SW 1271 (cell line): ENCODE measurements at places on chromosomes 1 and 21.

- no peak for DNase-seq
Measured at GRCh38 chr1:78683079-78683478, 33.4 kb downstream of the IFI44 start.

- no peak for DNase-seq
Measured at GRCh38 chr1:28982198-28982597, 67.8 kb downstream of the EPB41 start.

GRCh38 chr1:67148516-67149178 is 13.9 kb upstream of the C1orf141 start:
- DNase-seq, result no peak

- DNase-seq, result no peak
Measured at GRCh38 chr1:179151908-179152682, 70.2 kb downstream of the TOR3A start.

DNA sequence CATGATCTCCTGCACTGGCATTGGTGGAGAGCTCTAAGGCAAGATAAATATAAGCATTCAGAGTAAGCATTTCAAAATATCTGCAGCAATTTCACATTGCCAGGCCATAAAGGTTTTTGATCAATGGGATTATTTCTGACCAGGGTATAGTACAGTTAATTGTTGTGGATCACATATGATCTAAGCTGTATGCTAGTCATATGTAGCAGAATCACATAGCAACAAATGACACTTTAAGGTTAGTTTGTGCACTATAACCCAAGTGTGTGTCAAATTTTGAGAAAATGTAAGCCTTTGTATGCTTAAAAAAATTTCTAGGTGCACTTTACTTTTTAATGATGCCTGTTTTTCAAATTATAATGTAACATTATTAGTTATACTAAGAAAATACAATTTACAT is 386.0 kb upstream of the ADAMTS5 start:
- DNase-seq, result no peak

GRCh38 chr1:243667591-243667990 is 182.5 kb downstream of the AKT3 start:
- DNase-seq, result no peak

GRCh38 chr1:40039757-40040510 is 595 bp upstream of the CAP1 start:
- DNase-seq, result peak; percentile 44

- DNase-seq, result no peak
Measured at GRCh38 chr21:27466140-27466539, 499.3 kb upstream of the ADAMTS5 start.

GRCh38 chr1:151158751-151159251 is 2.4 kb downstream of the TNFAIP8L2 start:
- no peak for DNase-seq

DNA sequence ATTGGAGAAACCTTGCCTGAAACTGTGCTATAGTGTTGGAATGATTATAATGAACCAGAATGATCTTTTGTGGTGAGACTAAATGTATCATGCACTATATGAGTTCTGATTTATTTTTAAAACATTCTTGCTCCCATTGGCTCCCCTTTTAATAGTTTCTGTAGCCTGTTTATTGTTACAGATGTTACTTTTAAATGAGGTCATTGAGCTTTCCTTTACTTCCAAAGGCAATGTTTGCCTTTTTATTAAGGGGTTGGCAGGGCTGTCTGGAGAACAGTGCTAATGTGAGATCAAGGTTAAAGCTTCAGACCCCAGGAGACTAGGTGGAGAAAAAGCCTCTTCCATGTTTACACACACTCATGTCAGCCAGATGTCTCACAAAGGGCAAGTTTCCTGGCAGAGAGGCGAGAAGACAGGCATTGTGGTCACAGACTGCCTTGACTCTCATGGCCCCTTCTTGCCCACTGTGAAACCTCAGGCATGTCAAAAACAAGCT is 120.6 kb upstream of the RAVER2 start:
- no peak for DNase-seq
